ENCODE measurements at places on chromosomes 7 and 10. TPM values are rescaled to one million over a fixed set of nuclear protein-coding genes. Genes with fewer than 3 reads are reported as not detected.

The SPDYE16 gene
- total RNA-seq: 0.20 TPM

The ANKRD30A gene
- total RNA-seq: not detected

The PDK4 gene
- total RNA-seq: not detected

The BLNK gene
- not detected for total RNA-seq

The TCAF2 gene
- total RNA-seq: 0.78 TPM

The TFEC gene
- total RNA-seq: not detected

The CYP3A4 gene
- total RNA-seq: not detected

The SLC26A4 gene
- 0.34 TPM for total RNA-seq

The TMEM26 gene
- total RNA-seq: not detected
